ENCODE measurements at places on chromosomes 12 and 14.

GRCh38 chr12:112599871-112600270 lies 181.1 kb downstream of the PTPN11 start:
- no peak for DNase-seq

- DNase-seq = peak; percentile 39
Observed at GRCh38 chr12:105729926-105730325, 399.4 kb downstream of the C12orf75 start.

DNA sequence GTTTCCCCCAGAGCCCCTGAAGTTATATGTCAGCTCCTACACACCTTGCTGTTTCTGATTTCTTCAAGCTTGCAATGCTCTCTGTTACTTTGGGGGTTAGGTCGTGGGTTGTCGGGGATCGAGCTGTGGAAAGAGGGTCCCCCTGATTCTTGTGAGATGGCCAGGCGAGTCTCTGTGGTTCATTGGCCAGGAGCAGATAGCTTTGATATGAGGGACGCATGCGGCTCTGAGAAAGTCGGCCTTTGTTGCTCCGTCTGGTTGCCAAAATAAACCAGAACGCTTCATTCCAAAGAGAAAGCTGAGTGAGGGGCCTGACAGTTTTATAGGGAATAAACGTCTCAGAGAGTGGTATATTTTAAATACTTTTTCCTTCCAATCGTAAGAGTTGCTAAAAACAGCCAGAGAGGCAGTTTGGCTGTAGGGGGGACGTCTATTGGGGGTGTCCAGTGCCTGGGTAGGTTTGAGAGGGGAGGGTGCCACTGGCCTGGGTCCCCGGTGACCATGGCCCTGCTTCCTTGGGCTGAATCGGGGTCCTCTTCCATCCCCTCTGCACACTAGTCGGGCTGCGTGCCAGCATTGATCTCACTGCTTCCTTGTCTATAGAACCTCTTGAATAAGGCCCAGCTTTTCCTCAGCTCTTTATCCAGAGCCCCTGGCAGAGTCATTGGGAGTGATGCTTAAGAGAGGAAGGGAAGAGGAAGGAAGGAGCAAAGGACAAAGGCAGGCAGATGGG lies 18.9 kb downstream of the CCND2 start:
- no peak for DNase-seq

DNA sequence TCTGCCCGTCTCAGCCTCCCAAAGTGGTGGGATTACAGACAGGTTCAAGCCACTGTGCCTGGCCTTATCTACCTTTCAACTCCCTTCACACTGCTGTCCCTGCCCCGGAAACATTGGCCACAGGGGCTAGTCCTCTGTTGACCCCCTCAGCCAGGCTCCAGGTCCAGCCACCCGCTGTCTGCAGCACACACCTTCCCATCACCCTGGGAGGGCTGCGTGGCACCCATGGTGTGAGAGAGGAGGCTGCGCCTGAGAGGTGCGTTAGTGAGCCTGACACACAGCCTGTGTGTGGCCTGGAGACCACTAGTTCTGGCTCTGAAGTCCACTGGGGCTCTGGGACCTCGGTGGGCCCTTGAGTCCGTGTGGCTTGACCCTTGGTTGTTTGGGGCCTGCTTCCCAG lies 28.4 kb upstream of the TRAF3 start:
- no peak for DNase-seq

- no peak for DNase-seq
Observed at GRCh38 chr14:105460116-105460515, 14.5 kb upstream of the CRIP2 start.

GRCh38 chr14:75861161-75861621 lies 120.6 kb downstream of the TGFB3 start:
- DNase-seq = peak; percentile 41

DNA sequence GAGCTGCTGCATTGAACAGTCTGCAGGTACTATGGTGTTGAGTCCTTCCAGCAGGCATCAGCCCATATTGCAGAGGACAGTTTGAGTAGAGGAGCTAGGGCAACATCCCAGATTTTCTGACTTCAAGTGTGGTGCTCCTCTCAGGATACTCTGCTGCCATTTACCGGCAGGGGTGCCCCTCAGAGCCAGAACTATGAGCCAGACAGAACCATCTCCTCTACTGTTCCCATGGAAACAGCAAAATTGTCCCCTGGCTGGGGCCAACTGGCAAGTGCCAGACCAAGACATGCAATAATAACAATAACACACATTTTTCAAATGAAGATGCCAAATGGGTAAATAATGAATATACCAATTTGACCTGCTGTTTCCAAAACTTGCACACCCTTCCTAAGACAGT lies 102.9 kb downstream of the ADCK1 start:
- no peak for DNase-seq

DNA sequence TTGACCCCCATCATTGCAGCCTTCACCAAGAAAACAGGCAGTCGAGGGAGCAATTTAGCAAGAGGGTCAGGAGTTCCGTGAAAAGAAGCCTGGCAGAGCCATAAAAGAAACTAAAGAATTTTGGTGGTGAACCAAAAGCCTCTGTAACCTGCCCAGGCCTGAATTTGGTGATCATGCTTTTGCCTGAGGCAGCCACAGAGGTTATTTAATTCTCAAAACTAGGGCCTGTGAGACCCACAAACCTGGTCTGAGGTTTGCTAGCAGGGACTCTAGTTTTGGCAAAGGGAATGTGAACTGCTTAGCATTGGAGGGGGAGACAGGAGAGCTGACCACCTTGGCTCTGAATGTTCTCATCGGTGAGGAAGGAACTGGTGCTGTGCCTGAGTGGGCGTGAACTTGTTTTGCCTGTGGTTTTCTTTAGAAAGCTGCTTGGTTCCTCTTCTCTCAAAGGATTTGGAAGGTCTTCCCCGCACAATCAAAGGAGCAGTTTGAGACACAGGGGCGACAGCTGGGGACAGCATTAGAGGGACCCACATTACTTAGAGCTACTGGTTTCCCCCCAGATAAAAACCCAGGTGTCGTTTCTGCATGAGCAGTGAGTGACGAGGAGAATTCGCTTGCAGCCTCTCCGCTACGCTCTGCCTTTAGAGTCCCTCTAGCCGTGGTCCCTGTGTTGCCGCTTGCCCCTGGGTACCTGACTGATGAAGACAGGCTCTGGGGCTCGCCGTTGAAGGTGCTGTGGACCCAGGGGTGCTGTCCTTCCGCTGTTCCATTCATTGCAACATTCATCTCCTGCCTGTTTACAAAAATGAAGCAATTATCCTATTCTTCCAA lies 12.6 kb upstream of the WNT5B start:
- DNase-seq = no peak

DNA sequence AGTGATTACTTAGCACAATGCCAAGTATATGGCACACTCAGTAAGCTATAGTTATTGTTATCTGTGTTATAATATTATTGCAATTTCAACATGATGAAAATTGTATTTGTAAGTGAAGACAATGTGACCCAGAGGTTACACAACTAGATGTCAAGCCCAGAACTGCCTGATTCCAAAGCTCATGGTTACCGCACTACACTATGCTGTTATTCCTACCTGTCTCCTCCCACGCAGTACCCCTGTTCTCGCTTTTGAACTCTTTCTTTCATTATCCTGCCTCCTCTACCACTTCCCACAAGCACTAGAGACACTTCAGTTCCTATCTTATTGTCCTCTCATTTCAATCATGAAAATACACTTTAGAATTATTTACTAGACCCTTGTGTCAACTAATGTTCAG lies 93.2 kb downstream of the PLCZ1 start:
- no peak for DNase-seq

DNA sequence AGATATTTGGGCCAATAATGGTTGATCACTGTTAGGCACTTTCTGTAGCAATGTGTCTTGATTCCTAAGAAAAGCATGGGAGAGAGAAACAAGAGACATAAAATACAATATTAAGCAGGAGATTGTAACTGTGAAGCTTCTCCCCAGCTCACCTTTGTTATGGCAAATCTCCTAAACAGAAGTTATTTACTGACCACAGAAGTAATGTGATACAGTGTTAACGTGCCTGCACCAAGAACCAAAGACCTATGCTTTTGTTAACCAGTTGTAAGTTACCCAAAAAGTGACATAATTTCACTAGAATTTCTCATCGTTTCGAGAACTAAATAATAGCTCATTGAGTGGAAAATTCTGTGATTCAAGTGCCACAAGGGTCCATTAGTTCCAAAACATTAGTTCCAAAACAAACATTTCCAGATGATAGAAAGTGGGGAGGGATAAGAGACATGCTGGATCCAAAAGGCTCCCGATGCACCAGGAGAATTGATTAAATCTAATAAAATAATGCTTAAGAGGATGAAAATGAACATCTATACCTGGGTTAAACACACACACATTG lies 14.3 kb downstream of the RERG start:
- no peak for DNase-seq

GRCh38 chr14:90614696-90615516 lies 201.3 kb downstream of the TTC7B start:
- no peak for DNase-seq

DNA sequence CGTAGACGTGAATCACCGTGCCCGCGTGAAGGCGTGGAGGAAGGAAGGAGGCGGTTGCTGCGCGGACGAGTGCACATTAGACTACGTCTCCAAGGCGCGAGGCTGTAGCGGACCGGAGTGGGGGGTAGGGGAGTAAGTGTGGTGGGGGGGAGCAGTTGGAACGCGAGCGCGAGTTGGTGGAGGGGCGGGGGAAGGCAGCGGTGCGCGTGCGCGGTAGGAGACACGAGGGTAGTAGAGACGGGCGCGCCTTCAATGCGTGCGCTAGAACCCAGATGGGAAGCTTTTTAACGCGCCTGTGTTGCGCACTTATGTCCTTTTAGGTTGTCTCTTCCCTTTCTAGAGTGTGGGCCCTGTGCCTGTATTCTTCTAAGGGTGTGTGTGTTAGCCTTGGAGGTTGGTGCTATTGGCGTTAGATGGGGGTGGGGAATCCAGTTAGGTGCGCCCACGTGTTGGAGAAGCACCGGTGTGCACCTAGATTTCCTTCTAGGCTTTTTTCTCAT lies 604 bp downstream of the EIF4B start:
- peak; percentile 74 for DNase-seq

- peak; percentile 72 for DNase-seq
Observed at GRCh38 chr14:58239244-58240195, 5.1 kb upstream of the PSMA3 start.

- DNase-seq = no peak
Observed at GRCh38 chr12:110475426-110475825, 6.8 kb downstream of the FAM216A start.

DNA sequence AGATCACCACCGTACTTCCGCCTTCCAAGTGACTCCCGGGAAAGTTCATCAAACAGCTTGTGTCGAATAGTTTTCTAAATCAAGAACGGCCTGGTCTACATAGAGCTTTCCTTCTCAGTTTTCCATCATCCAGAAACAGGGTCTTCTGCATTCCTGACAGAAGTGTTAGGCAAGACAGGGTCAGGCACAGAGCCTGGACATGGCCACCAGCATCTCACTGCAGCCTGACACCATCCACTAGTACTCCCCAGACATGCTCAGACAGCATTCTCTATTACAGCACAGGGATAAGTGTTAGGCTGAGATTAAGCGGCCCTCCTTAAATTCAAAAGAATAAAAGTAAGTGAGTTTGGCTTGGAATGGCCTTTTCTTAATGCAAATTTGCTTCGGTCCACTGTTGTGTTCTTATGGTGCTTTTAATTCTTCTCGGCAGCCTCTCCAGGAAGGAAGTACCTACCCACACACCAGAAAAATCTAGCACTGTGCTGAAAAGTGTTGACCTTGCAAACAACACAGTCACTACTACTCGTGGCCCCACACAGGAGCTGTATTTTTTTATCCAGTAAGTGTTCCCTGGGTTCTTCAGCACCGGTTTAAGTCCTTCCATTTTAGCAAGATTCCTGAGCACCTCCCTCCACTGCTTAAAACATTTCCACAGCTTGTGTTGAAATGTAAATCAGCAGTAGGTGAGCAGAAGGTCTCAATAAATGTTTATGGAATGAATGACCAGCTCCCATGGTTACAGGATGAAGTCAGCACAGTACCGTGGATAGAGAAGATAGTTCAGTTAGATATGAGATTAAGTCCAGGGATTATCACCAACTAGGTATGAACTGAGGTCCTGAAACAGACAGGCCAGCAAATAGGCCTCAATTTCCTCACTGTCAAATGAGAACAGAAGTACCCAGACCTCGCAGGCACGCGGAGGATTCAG lies 44.1 kb downstream of the SETD3 start:
- no peak for DNase-seq

DNA sequence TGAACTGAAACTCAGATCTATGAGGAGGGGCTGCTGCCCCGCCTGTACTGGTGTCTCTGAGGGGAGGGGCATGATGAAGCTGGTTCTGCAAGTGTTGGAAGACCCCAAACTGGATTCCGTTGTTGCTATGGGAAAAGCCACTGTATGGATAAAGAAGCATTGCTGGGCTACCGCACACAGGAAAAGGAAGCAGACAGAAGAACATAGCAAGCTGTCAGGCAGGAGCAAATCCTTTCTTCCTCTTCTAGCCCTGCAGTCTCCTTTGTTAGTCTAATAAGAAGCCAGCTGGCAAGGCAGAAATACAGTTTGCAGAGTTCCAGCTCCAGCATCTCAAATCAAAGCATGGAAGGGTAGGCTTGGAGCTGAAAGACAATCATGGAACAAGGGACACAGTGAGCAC lies 26.3 kb upstream of the NR1H4 start:
- DNase-seq = no peak

GRCh38 chr14:24674204-24674970 lies 40.4 kb upstream of the GZMB start:
- no peak for DNase-seq

DNA sequence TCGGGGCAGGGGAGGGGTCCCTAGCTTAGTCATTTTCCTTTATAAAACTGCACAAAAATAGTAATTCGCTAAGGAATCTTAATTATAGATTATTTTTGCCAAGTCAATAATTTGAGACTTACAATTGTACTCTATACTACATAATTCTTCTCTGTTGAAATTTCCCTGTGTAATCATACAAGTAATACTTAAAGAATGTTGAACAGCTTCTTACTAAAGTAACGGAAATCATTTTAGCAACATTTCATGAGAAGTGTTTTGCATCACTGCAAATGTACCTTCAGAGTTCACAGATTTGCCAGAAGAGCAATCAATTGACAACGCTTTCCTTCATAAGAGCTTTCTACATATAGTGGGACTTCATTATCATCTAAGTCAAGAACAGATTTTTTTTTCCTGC lies 7.9 kb upstream of the GNG2 start:
- no peak for DNase-seq

- no peak for DNase-seq
Observed at GRCh38 chr12:111056618-111057521, 136.5 kb upstream of the MYL2 start.

DNA sequence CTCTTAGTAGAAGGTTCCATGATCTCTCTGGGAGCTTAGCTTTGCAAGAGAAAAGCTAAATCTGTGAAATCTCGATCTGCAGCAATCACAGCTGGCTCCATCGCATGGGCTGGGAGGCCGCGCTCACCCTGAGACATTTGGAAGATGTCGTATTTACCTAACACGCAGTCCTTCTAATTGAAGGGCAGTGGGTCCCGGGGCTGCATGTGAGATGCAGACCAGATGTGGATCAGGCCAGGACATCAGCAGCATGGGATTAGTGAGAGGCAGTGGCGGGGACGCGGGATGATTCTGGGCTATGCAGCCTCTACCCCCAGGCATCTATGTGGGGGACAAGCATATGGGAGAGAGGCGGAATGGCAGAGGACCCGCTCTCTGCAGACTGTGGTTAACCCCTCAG lies 312.4 kb upstream of the RTL1 start:
- DNase-seq = no peak

Measured in fibroblast of skin of scalp (primary cell).